ENCODE measurements at places on chromosomes 1 and 21.

- no peak for DNase-seq
These were observed 44.9 kb upstream of the TINAGL1 start for GRCh38 chr1:31531177-31531999.

DNA sequence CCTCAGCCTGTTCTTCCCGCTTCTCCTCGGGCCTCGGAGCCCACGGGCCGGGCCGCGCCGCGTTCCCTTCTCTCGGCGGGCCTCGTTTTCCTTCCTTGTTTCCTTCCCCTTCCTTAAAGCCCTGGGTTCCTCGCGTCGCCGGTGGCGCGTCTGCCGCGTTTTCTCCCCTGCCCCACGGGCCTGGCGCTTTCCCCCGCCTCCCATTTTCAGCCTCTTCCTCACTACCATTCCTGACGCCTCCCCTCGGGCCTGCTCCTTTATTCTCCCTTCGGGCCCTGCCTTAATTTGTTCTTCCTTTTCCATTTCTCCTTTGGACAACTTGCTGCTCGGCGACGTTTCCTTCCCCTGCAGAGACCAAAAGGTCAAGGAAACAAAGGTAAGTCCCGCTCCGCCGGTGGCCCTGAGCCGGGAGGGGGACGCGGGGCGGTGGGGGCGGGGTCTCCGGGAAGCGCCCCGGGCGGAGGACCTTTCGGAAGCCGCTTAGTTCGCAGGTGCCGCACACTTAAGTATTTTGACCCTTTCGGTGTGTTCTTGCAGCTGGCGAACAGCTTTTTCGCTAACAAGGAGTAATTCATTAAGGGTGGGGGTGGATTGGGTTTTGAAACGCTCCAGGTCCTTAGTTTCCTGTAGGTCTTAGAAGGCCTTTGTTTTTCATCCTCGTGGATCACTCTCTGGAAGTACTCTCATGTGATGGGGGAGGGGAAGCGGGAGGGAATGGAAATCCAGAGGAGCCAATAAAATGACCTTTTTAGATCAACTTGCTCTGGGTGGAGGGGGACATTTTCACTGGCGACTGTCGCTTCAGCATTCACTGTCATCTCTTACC lies 780 bp downstream of the YTHDF2 start:
- no peak for DNase-seq

DNA sequence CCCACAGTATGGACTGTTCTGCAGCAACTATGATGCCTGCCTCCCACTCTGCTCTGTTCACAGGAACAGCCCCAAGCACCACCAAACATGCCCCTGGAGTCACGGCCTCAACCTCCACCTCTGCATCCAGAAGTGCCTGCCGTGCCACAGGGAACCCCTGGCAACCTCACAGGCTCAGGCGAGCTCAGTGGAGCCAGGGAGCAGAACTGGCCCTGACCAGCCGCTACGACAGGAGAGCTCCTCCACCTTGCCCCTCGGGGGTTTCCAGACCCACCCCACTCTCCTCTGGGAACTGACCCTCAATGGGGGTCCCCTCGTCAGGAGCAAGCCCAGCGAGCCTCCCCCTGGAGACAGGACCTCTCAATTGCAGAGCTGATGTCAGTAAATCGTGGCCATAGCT lies 13.0 kb downstream of the MRAP start:
- DNase-seq: no peak

GRCh38 chr1:19438516-19439195 lies 46.7 kb downstream of the CAPZB start:
- DNase-seq: no peak

DNA sequence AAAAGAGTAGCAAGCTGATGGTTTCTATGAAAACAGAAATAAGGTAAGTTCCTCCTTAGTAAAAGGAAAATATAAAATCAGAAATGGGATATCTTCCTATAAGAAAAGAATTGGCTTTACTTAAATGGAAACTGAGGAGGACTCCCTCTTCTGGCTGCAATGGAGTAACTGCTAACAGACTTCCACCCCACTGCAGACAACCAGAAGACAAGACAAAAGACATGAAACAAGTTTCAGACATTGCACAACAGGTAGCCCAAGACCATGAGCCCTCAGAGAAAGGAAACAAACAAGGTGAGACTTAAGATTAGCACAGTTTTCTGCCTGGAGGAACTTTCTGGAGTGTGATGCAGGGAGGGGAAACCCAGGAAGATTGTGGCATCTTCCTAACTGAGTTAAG lies 17.0 kb upstream of the OLFML2B start:
- no peak for DNase-seq

GRCh38 chr1:43427524-43427923 lies 26.2 kb downstream of the HYI start:
- DNase-seq: no peak

DNA sequence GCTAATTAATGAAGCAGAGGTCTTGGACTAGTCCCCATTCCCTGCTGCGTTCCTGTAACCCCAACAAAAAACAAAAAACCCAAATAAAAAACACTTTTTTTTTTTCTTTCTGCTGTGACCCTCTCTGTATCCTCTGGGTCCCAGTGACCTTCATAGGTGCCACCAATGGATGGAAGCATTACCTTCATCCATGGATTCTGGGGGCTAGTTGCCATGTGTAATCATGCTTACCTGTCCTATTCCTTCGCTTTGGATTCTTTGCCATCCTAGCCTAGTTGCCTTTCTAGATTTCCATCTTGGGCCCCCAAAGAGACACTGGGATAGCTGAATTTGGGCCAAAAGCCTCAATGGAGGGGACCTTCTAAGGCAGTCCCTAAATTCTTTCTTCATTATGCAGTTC lies 1208.7 kb downstream of the BRINP3 start:
- DNase-seq: no peak

DNA sequence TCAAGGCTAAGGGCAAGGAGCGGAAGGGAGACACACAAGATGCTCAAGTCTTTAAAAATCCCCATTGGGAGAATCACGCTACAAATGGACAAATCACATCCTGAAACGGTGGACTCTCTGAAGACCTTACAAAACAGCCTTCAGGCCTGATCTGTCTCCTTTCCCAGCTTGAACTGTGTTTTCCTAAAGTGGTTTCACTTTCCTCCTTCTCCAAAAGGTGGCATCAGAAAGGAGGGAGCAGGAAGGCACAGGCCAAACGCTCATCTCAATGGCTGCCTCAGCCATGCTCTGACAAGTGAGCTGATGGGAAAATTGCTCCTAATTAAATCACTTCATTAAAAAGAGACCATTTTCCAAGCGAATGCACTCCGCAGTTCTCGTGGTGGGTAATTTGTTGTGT lies 47.7 kb downstream of the UTP25 start:
- DNase-seq: no peak
